ENCODE measurements at places on chromosomes 11 and 22. TPM values are rescaled to one million over a fixed set of nuclear protein-coding genes. Genes with fewer than 3 reads are reported as not detected.

DNA sequence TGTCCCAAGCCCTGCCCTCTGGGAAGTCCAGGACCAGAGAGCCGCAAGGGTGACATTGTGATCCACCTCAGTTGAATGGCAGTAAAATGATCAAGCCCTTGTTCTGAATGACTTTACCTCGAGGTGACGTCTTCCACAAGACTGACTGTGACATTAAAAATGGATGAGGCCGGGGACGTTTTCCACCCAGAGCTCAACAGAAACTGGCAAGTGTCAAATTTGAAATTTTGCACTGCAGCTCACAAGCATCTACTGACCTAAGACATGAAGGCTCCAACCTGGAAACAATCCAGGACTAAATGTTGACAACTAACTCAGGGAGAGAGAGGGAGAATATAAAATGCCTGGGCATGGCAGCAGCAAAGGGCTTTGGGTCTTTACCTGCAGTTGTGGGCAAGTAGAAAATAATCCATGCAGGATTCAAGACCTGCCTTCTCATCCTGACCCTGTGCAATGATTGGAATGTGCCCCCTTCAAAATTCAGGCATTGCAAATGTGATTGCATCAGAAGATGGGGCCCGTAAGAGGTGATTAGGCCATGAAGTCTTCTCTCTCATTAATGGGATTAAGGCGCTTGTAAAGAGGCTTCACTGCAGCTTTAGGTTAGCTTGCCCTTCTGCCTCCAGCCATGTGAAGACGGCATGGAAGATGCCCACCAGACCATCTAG lies 33.6 kb upstream of the CLMP start:
- no peak for DNase-seq

- DNase-seq: no peak
These were observed 384.1 kb downstream of the NELL1 start for GRCh38 chr11:21053466-21053865.

DNA sequence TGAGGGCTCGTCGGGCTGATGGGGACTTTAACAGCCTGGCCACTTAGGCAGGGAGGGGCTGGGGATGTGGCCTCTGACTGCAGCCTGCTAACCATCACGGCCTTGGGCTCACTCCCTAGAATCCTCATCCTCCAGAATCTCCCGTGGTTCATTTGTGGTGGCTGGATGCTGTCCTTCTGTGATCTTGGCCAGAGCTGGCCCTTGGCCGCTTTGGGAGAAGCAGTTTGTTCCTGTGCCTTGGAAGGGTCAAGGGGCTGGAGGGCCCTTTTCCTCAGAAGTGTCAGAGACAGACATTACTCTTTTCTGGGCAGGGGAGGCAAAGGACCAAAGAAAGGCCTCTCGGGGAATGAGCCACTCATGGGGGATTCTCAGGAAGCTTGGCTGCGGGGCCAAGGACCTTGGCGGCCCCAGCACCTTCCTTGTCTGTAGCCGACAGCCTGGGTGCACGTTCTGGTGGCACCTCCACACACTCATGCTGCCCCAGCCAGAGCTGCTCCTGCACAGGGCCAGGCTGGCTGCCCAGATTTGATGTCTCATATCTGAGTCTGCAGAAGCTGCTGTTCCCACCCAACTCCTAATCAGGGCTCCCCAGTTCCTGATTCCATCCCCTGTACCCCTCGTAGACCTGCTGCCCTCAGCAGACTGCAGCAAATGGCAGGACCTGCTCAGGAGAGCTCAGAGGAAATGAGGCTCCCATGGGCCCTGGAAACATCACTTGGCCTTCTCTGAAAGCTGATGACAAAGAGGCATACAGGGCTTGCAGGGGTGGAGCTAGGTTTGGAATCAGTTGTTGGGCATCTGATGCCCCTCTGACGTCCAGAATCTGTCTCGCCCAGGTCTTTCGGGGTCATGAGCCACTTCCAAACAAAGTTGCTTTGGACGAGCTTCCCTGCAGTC lies 107.7 kb downstream of the CTTN start:
- DNase-seq: no peak

DNA sequence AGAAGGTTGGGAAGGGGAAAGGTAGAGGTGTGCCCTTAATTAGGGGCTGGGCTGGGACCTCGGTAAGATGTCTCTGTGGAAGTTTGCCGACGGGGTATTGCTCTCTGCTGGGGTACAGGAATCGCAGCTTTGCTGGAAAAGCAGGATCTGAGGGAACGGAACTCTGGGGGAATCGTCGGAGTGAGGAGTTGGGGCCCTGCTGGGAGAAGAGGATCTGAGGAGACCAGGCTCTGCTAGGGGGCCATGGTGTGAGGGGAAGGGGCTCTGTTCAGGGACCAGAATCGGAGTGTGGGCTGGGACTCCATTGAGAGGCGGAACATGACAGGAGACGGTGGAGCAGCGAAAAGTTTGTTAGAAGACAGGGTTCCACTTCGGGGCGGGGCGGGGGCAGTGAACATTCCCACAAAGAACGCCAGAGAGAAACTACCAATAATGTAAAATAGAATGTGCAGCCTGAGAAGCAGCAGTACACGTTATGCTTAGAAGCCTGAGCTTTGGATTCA lies 456 bp downstream of the AAMDC start:
- peak; percentile 36 for DNase-seq

- no peak for DNase-seq
These were observed 29.1 kb upstream of the RELT start for GRCh38 chr11:73347067-73347466.

DNA sequence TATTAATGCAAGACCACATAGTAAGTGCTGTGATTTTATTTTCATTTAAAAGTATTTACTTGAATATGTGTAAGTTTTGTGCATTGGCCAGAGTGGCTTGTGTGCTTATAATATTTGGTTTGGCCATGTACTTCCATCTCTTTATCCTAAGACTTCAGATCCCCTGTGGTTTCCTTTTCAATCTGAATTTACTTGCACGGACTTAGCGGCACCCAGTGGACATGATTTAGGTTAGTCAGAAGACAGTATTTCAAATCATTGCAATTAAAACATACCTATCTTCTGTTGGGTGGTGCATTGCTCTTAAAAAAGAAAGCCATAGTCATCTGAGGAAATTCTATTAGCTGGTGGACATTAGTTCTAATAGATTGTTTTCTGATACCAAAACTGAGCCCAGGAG lies 30.7 kb downstream of the PIWIL4 start:
- DNase-seq: no peak

DNA sequence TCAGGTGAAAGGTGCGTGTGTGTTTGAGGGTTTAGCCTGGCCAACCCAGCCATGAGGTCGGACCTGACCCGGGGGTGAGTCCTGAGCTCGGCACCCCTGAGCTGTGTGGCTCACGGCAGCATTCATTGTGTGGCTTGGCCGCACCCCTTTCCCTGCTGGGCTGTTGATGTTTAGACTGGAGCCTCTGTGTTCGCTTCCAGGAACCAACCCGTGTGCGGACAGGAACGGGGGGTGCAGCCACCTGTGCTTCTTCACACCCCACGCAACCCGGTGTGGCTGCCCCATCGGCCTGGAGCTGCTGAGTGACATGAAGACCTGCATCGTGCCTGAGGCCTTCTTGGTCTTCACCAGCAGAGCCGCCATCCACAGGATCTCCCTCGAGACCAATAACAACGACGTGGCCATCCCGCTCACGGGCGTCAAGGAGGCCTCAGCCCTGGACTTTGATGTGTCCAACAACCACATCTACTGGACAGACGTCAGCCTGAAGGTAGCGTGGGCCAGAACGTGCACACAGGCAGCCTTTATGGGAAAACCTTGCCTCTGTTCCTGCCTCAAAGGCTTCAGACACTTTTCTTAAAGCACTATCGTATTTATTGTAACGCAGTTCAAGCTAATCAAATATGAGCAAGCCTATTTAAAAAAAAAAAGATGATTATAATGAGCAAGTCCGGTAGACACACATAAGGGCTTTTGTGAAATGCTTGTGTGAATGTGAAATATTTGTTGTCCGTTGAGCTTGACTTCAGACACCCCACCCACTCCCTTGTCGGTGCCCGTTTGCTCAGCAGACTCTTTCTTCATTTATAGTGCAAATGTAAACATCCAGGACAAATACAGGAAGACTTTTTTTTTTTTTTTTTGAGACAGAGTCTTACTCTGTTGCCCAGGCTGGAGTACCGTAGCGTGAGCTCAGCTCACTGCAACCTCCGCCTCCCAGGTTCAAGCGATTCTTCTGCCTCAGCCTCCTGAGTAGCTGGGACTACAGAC lies 53.9 kb upstream of the PPP6R3 start:
- peak; percentile 41 for DNase-seq

DNA sequence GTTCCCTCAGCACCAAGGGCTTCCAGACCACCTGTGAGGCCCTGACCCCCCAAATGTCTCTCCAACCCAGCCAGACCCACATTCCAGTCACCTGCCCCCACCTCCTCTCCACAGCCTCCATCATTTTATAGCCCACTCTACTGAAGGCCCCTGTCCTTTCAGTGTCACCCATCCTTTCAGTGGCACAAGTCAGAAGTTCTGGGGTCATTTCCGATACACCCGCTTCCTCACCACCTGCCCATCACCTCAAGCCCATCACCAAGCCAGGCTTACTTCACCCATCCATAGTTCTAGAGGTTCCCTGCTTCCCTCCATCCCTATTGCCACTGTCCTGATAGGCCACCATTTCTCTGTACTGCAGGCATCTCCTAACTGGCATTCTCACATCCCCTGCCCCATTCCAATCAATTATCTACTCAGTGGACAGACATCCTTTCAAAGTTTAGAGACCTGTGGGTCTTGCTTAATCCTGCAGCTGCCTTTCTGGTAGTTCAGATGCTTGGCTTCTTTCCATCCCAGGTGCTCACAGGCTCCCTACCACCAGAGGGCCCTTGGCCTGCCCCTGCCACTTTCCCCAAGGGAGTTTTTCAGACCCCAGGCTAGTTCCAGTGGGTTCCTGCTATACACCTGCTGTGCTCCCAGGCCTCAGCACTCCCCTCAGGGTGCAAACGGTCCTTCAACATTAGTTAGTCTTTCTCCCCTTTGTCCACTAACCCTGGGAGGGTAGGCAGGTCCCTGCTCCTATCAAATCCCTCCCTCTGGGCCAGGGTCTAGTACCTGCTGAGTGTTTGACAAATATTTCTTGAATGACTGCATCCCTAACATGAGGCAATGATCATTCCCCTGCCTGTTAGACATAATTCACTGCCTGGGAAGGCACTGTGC lies 7.6 kb downstream of the KCNQ1OT1 start:
- DNase-seq: no peak

DNA sequence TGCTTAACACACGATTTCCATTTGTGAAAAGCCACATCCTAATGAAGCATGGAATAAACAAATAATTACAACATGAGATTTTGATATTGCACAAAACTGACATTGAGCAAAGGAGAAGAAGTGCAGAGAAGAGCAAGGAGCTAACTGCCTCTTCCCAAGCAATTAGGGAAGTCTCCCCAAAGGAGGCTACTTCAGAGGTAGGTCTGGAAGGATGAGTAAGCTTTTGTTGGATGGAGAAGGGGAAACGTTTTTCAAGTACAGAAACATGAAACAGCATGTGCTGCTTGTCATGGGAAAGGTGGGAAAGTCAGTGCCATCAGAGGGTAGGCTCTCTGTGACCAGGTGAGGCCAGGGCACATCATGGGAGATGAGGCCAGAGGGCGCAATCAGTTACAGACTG lies 132.2 kb upstream of the SESN3 start:
- DNase-seq: no peak

GRCh38 chr22:33691057-33691630 lies 229.1 kb downstream of the LARGE1 start:
- DNase-seq: no peak

GRCh38 chr11:132168344-132168981 lies 798.0 kb downstream of the NTM start:
- no peak for DNase-seq

DNA sequence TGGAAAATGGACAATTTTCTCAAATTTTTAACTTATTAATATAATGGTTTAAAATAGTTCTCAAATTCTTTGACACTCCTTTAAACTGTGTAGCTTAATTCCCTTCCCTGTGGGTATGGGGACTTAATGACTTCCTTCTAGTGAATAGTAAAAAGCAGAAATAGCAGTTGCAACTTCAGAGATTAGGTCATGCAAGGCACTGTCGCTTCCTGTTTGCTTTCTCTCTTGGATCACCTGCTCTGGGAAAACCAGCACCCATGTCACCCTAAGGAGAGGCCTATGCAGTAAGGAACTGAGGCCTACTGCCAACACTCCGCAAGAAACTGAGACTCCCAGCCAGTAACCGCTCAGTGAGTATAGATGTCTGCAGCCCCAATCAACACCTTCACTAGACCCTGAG lies 5.5 kb upstream of the PANX3 start:
- DNase-seq: no peak

DNA sequence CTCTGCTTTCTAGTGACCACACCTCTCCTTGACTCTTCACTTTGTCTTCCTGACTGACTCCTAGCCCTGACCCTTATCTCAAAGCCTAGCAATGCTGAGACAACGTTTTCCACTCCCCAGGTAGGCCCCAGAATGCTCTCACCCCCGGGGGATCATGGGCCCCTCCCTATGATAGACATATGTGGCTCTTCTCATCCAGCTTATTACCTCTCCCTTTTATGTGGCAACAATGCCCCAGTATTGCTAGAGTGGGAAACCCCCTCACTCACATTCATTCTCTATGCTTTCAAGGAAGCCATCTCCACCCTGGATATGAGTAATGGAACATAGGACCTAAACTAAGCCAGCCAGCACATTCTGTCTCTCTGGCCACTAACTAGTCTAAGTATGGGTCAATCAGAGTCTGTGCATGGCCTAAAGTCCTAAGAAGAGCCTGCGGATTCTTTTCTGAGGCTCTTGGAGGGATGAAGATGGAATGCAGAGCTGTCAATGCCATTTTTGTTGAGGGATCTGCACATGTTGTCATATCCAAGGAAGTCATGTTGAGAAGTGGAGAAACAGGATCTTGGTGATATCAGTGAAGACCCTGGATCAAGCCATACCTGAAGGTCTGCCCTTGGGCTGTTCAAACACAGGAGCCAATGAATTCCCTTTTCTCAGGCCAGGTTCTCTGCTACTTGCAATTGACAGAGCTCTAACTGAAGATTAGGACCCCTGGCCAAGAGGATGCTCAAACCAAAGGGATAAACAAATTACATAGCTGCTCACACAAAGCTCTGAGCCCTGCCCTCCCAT lies 79.8 kb upstream of the GRK3 start:
- no peak for DNase-seq

- DNase-seq: no peak
These were observed 134.9 kb downstream of the DBX1 start for GRCh38 chr11:20025332-20025840.

GRCh38 chr11:117722082-117722481 lies 74.9 kb downstream of the DSCAML1 start:
- DNase-seq: no peak

DNA sequence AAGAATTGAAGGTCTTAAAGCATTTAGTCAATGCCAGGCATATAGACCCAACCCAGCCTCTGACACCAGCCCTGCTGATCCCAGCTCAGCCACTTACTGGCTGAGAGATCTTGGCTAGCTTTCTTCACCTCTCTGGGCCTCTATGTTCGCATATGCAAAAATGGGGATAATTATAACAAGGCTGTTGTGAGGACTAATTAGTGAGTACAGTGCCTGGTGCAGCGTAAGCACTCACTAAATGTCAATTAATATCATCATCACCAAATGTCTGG lies 10.5 kb downstream of the CHST1 start:
- no peak for DNase-seq

GRCh38 chr11:61675826-61676225 lies 4.4 kb upstream of the DAGLA start:
- no peak for DNase-seq

The OR5W2 gene
- not detected for total RNA-seq

The KRTAP5-9 gene
- total RNA-seq: not detected

The TSPAN18 gene
- 48.3 TPM for total RNA-seq

The OR2AG2 gene
- not detected for total RNA-seq

The LRRN4CL gene
- total RNA-seq: 0.51 TPM

The DTX4 gene
- total RNA-seq: 28.1 TPM

The SNX32 gene
- 0.17 TPM for total RNA-seq

The RAG1 gene
- total RNA-seq: 1.0 TPM

The KRTAP5-11 gene
- not detected for total RNA-seq

The SERPING1 gene
- total RNA-seq: 0.19 TPM

Measured in dermis blood vessel endothelial cell (primary cell).